ENCODE measurements at places on chromosomes 7 and 10.
A peak's percentile ranks its signal among the peaks of the same experiment; 100 is the strongest.

DNA sequence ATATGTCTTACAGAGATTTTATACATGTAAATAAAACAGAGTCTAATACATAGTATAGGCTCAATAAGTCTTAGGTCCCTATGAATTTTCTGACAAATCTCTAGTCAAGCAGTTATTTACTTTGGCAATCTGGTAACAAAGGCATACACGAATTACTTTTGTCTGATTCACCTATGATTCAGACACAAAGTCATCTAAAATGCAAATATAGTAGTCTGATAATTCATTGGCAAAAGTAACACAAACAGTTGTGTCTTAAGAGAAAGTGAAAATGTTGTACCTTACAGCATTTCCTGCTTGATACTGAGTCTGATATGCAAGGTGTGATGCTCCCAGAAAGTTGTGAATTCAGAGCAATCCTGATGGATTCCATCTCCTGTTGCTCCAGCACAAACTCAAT is 209.4 kb upstream of the PRSS1 start:
- no peak for DNase-seq

DNA sequence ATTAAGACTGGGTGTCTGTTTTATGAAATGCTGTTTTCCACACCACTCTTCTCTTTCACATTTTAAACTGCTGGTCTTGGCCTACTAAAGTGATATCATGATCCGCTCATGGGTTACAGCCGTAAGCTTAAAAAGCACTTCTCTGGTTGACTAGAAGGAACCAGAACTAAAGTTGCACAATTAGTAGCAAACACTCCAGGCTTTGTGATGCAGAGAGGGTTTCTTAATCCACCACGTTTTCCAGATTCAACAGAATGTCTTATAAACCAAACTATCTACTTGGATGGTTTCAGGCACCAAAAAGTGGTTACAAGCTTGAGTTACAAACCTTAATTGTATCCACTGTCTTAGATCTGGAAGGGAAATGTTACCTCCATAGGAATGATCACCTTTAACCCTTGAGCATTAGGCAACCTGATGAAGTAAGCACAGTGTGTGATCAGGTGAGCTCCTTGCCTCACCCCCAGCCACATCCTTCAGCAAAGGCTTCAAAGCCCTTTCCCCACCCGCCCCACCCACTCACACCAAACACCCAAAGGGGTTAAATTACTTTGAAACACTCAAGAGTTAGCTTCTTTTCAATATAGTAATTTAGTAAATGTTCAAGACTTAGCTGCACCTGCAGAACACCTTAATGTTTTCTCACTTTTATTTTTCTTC is 3.5 kb downstream of the ELMO1 start:
- DNase-seq, result no peak

DNA sequence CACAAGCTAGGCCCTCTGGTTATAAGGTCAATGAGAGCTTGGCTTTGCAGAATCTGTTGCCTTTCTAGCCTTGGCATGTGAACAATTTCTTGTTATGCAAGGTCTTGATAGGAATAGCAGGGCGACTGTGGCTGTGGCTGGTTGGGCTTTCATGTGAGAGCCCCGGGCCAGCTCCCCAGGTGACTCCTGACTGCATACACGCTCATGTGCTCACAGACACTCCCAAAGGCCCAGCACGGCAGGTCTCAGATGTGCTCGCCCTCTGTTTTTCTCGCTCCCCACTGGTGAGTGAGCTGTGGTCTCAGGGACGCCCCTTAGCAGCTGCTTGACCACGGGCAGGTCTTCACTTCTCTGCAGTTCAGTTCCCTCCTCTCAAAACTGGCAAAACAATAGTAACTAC is 37.1 kb upstream of the ZNF32 start:
- no peak for DNase-seq

GRCh38 chr10:4648999-4649398 is 177.0 kb upstream of the AKR1E2 start:
- DNase-seq, result no peak

GRCh38 chr7:81769891-81770727 is at the start of gene HGF:
Gene HGF, minus strand, starts transcription at chr7:81770047. Its CDS starts 76 bp downstream, at chr7:81769971.
- no peak for DNase-seq

- no peak for DNase-seq
These were observed 81.1 kb upstream of the TMEM72 start for GRCh38 chr10:44830022-44830421.

GRCh38 chr10:129063877-129064276 is 403.2 kb upstream of the MGMT start:
- no peak for DNase-seq

DNA sequence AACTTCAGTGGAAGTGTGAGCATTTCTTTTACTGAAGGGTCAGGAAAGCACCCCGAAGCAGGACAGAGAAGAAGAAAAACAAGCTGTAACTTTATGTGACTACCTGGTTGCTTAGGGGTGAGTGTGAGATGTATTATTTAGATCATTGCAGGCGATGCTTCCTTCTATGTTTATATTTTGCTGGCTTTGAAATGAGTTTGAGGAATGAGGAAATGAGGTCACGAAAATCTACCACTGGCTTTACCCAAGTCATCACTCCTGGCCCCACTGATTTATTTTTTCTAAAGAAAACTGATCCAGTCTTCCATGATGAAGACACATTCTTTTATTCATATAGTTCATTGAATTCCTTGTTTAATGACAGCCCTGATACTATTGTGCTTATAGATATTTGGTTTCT is 716.6 kb upstream of the FZD8 start:
- DNase-seq, result no peak

GRCh38 chr10:77909749-77910375 is 16.7 kb downstream of the DLG5 start:
- no peak for DNase-seq

DNA sequence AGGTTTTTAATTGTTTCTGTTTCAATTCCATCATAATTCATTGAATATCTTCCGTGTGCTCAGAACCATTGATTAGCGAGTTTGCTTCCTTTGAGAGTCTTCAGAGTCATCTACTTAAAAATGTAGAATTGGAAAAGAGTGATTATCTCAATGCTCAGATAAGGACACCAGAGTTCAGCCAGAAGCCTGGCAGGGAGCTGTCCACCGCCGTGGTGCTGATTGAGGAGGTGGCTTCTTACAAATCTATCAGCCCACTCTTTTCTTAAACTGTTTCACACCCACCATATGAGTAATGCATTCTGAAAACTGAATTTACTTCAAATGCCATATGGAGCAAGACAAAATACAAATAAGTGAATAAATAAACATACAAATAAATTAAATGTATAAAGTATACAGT is 79.3 kb downstream of the INSYN2A start:
- peak; percentile 0 for DNase-seq

GRCh38 chr10:103839519-103839871 is 15.9 kb downstream of the SH3PXD2A start:
- no peak for DNase-seq

GRCh38 chr10:114486938-114487814 is 82.9 kb upstream of the AFAP1L2 start:
- no peak for DNase-seq

- DNase-seq, result no peak
These were observed 132.1 kb downstream of the PLCE1 start for GRCh38 chr10:94125856-94126255.

GRCh38 chr7:83509255-83510021 is 139.5 kb downstream of the SEMA3E start:
- no peak for DNase-seq

DNA sequence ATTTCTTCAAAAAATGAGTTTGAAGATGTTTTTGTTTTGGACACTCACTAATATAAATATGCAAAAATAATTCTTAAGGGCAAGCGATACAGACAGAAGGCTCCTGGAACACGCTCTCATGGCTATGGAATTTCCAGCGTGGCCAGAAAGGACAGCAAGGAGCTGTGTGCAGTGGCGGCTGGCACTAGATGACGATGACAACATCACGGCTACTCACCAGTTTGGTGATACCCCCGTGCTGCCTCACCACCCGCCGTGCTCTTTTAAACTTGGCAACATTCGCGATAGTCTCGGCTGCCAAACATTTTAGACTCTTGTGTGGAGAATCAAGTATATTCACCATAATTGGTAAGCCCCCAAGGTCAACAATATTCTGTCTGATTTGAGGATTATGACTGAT is 54.9 kb downstream of the ODAD2 start:
- DNase-seq, result no peak

DNA sequence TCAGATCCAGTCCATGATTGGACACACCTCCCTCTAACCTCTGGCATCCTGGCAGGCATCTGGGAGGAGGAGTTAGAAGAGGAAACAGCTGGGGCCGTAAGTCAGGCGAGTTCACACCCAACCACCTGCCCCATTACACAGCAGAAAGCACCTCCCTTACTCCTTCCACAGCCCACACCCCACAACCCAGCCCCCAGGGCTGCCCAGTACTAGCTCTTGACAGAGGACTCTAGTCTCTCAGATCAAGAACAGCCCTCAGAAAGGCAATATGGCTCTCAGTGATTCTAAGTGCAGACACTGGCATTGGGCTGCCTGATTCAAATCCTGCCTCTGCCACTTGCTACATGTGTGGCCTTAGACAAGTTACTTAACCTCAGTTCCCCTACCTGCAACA is 34.1 kb downstream of the KCNMA1 start:
- no peak for DNase-seq

GRCh38 chr10:114458955-114459354 is 54.7 kb upstream of the AFAP1L2 start:
- no peak for DNase-seq

- DNase-seq, result no peak
These were observed 78.4 kb upstream of the MEOX2 start for GRCh38 chr7:15764851-15765382.

GRCh38 chr10:74752371-74753040 is 73.9 kb upstream of the KAT6B start:
- DNase-seq, result no peak

- peak; percentile 3 for DNase-seq
These were observed 37.7 kb upstream of the MINDY3 start for GRCh38 chr10:15898046-15898445.

- no peak for DNase-seq
These were observed 39.0 kb downstream of the DIP2C start for GRCh38 chr10:650441-650851.

DNA sequence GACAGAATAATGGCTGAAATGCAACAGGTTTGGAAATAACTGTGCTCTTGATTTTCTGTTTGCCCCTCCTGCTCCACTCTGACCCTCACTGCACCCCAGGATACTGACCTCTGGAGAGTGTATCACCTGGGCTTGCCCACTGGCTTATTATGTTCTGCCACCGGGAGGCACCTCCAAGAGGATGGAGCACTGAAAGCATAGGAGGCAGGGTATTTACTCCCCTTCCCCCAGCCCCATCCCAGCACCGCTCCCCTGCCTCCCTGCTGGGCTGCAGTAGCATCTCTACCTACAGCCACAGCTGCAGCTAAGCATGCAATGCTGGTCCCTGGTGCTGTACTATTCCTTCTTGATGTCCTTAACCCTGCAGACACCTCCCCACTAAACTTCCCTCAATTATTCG is 26.4 kb downstream of the RAB11FIP2 start:
- DNase-seq, result no peak

DNA sequence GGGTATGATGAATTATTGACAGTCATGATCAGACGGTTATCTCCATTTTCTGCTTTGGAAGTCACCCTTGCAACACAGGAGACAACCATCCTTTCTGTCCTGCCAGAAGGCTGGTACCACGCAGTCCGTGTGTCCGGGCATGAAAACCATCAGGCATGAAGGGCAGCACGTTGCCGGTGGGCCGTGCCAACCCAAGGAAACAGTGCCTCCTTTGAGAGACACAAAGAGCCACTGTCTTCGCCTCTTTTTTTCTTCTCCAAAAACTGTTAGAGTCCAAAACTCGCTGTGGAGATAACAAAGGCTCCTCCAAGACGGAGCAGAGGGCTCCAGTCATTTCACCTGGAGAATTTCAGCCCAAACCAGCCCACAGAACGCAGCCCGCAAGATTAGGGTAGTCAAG is 60.4 kb upstream of the ARHGAP21 start:
- DNase-seq, result no peak

- DNase-seq, result no peak
These were observed 85.5 kb downstream of the ETV1 start for GRCh38 chr7:13904007-13904406.

GRCh38 chr7:50782375-50783208 is at the start of gene GRB10:
Gene GRB10, minus strand, starts transcription at chr7:50782896. Its CDS starts 50,574 bp downstream, at chr7:50732322.
- DNase-seq, result no peak

DNA sequence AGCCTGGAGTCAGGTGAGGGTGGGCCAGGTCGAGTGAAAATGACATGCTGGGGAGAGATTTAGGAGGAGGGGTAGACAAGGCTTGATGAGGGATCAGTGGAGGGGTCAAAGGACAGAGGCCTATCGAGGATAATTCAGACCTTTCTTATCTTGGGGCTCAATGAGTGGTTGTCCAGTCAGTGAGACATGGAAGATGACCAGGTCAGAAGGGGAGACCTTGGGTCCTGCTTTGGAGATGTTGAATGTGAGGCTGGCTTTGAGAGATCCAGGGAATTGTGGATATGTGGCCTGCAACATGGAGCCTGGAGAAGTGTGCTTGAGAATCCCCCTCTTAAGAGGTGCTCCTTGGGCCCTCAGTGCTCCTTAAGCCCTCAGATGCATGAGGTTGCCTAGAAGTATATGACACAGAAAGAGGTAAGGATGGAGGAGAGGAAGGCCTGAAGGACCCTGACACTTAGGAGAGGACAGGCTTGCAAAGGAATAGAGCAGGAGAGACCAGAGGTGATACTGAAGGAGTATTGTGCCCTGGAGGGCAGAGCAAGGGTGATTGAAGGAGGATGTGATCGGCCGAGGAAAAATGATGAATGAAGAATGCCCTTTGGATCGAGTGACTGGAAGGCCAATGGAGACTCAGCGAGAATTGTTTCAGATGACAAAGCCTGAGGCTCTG is 129.8 kb upstream of the GPR26 start:
- no peak for DNase-seq

DNA sequence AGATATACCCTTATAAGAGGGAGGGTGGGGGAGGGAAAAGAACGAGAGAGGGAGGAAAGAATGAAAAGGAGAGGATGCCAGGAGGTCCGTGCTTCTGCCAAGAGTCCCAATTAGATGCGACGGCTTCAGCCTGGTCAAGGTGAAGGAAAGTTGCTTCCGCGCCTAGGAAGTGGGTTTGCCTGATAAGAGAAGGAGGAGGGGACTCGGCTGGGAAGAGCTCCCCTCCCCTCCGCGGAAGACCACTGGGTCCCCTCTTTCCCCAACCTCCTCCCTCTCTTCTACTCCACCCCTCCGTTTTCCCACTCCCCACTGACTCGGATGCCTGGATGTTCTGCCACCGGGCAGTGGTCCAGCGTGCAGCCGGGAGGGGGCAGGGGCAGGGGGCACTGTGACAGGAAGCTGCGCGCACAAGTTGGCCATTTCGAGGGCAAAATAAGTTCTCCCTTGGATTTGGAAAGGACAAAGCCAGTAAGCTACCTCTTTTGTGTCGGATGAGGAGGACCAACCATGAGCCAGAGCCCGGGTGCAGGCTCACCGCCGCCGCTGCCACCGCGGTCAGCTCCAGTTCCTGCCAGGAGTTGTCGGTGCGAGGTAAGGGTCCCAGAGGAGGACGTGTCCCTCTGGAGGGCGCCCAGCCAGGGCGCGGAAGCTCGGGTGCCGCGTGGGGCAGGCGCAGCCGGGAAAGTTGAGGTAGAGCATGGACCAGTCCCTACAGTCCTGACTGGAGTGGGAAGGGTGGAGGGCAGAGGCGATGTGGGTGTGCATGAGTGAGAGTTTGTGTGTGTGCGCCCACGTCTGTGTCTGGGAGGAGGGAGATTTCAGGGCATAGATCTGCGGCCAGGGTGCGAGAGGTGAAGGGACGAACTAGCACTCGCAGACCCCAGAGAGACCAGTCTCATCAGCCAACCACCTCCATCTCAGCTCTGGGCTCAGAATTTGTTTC is 844 bp downstream of the GRM3 start:
- no peak for DNase-seq
